AG04450 (cell line): ENCODE measurements at places on chromosomes 4 and X. TPM values are rescaled to one million over a fixed set of nuclear protein-coding genes. Genes with fewer than 3 reads are reported as not detected.

UCP1 gene
- not detected in 2 replicates for polyA plus RNA-seq

TKTL1 gene
- polyA plus RNA-seq: not detected in 2 replicates

PRDM8 gene
- polyA plus RNA-seq: 12.8 and 14.3 TPM in 2 replicates

MAGEB10 gene
- not detected in 2 replicates for polyA plus RNA-seq

PCDH7 gene
- 18.5 and 20.0 TPM in 2 replicates for polyA plus RNA-seq

DMRTC1 gene
- polyA plus RNA-seq: not detected in 2 replicates

ADGRG2 gene
- polyA plus RNA-seq: 0.04 TPM in 1 of 2 replicates, not detected in the other

TMSB15C gene
- 4.4 and 7.1 TPM in 2 replicates for polyA plus RNA-seq

BTC gene
- polyA plus RNA-seq: not detected in 2 replicates

SHISA3 gene
- 0.78 and 1.3 TPM in 2 replicates for polyA plus RNA-seq
